ENCODE measurements at places on chromosomes 11 and 22.
A peak's percentile ranks its signal among the peaks of the same experiment; 100 is the strongest.

DNA sequence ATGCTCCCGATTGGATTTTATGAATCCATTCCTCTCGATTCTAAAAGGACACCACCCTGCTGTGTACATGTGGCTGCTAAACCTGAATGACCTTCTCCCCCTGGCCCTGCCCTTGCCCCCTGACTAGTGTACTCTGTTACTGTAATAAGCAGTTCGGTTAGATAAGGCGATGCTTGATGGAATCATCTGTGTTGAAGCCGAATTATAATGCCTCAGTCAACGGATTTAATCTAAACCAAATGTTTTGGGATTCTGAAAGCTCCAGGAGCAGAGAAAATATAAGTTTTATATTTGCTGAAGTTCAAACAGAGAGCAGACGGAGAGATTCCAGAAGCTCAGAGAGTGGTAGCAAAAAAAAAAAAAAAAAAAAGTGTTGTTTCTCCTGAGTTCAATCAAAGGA is 275.4 kb upstream of the MPPED2 start:
- no peak for DNase-seq

DNA sequence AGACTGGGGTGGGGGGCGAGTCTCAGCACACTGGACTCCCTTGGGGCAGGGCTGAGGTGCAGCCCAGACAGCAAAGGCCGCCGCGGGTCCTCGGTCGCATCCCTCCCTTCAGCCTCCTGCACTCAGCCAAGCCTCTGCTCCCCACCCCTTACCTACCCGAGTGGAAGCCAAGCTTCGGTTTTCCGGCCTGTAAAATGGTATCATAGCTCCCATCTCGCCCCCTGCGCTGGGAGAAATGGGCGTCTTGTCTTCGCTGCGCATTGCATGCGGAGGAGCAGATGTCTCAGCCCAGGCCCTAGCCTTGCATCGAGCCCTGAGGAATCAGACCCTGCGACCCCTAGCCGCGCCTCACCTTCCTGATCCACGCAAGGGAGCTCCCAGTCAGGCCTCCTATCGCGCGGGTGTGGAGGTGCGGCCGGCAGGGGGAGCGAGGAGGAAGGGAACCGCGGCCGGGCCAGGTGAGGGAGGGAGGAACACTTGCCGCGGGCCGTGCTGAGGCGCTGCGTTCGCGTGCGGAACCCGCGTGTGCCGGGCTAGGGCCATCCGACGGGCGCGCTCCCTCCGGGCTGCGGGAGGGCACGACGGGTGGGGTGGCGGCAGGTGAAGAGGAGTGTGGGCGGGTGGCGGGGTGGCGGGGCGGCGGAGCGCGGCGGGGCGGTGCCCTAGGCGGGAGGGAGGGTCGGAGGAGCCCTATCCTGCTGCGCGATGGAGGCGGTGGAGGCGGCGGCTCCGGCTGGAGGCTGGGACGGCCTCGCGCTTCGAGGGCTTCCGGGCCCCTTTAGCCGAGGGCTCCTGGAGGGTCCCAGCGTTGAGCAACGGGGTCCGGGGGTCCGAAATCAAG is 4.1 kb upstream of the TBX1 start:
- DNase-seq, result peak; percentile 36

DNA sequence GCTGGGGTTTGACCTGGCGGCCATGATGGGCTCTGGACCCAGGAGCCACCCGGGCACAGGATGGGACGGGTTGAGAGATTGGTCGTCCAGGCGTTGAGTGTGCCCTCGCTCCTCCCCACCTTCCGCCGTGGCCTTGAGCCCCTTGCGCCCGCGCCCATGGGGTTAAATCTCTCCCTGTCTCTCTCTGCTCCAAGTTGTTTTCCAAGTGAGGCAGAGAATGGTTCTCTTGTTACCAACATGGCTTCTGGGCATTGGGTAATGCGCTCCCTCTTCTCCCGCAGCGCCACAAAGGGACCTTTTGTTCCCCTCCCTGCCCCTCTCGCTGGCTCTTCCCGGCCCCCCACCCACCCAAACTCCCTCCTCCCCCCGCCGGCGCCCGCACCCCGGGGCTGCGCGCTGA is 18.8 kb upstream of the PICK1 start:
- DNase-seq, result no peak

DNA sequence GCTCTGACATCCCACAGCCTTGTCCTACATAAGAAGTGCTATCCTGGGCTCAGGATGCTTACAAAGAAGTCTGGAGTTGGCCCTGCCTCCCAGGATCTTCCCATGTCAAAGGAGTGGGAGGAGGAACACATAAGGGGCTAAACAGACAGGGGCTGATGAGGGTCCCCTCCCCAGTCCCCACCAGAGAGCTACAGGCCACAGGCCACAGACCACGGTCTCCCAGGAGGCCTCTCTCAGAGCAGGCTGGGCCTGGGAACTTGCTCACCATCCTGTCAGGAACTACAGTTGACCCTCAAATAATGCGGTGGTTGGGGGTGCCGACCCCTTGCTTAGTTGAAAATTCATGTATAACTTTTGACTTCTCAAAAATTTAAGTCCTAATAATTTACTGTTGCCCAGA is 315.5 kb downstream of the NTM start:
- DNase-seq, result no peak

DNA sequence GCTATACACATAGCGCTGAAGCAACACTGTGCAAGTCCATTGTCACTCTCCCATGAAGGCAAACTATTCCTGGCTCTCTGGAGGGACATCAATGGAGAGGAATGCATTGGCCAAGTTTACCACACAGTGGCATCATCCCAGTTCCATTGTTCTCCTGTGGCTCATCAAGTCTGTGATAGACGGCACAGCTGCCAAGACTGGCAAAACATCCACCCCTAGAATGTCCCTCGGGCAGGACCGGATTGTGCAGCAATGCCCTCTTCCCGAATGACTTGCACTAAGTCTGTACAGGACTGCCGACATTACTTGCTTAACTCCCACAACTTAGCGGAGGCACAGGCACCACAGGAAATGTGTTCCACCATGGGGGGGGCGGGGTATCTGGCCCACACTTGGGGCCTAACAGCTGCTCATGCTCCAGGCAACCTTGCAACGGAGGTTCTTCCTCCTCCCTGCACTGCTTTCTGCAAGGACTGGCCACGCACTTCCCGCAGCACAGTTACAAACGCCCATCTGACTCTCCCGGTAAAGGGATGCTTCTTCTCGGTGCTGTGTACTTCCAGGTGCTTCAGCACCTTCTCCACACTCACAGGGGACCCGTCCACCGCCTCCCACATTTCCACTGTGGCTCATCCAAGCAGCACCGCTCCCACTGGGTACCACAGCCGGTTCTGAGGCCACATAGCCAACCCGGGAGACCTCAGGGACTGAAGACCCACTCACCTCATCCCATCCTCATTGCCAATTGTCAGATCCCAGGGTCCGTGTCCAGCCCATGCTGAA is 1309.6 kb upstream of the RAG2 start:
- DNase-seq, result no peak

DNA sequence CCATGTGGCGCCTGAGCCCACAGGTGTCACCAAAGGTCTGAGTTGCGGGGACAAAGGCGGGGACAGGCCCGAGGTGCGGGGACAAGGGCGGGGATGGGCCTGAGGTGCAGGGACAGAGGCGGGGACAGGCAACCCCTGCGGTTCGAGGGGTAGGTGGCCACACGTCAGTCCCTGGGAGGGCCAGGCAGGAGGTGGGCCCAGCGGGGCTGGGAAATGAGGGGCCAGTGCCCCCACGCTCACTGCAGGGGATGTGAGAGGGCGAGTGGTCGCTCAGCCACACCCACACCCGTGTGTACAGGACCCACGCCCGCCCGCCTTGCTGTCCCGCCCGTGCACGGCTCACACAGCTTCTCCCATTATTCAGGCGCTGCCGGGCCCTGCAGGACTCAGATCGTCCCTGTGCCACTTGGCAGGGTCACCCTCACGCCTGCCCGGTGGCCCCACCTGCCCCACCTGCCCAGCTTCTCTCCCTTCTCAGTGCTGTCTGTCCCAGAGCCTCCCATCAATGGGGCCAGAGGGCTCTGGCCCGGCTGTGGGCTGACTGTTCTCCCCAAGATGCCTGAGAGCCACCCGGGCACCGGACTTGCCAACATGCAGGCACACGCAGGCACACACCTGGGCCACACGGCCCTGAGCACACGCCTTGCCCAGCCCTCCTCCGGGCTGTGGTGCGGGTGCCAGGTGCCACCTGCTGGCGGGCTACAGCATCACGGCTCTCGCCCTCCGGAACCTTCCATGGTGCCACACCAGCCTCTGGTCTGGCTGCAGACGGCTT is 14.2 kb upstream of the MUC6 start:
- DNase-seq, result peak; percentile 82

- no peak for DNase-seq
These were observed 61.8 kb downstream of the CYTH4 start for GRCh38 chr22:37343863-37344734.

DNA sequence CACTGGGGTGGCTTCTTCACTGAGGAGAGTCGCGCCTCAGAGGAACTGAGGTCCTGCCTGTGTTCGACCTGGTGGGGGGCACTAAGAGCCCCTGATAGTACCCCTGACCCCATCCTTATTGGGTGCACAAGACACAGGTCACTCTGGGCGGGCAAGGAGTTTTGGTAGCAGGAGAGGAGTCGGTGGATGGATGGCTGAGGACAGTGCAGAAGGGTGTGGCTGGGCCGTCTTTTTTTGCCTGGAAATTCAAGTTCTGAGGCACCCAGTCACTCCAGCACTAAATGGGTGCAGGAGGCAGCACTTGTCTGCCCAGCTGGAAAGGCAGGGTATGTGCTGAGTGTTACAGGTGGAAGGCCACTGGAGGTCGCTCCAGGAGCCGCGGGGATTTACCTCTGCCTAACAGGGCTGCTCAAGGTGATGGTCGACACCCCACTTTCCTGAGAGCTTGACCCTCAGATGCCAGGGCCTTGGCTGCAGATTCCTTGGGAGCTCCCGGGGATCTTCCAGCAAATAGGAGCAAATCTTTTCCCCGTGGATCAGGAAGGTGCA is 960 bp downstream of the TSSC4 start:
- no peak for DNase-seq

- no peak for DNase-seq
These were observed 404.1 kb downstream of the METTL15 start for GRCh38 chr11:28512143-28512756.
